ENCODE measurements at places on chromosomes 16 and 17.

- DNase-seq, result peak; percentile 52
Measured at GRCh38 chr16:117379-118365, 20.8 kb downstream of the NPRL3 start.

- peak; percentile 65 for DNase-seq
Measured at GRCh38 chr17:62807812-62808575, at the start of gene MARCHF10. TSS of gene MARCHF10 (minus strand) at chr17:62808314. CDS start at chr17:62801735, 6,579 bp downstream.

DNA sequence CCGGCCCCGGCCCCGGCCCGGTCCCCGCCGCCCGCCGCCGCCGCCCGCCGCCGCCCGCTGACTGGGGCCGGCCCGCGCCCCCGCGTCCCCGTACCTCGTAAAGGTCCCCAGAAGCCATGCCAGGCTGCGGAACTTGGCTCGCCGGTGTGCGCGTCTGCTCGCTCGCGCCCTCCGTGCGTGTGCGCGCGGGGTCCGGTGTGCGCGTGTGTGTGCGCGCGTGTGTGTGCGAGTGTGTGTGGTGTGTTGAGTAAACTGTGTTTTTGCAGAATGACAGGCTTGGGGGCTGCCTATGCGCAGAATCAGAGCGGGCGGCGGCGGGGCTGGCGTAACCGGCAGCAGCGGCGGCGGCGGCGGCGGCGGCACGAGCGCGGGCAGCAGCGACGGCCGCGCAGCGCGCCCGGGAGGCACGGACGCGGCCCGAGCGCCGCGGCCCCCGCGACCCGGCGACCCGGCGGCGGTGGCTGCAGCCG is 307 bp downstream of the CDYL2 start:
- peak; percentile 55 for DNase-seq

DNA sequence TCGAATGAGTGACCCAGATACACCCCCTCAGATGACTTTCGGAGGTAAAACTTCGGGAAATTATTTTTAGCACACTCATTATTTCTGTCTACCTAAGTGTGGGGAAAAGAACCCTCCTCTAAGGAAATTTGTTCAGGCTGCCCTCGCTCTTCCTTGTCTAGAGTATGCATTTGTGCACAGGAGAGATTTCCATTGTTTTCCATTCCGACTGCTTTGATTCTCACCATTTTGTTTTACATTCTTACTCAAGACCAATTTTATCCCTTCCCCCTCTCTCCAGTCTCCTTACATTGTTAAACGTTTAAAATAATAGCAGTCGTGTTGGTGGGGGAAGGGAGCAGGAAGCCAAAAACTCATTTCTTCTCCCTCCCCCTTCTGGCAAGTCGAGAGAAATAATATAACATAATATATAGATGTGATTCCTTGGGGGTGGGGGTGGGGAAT is 1.5 kb upstream of the CHD3 start:
- no peak for DNase-seq

DNA sequence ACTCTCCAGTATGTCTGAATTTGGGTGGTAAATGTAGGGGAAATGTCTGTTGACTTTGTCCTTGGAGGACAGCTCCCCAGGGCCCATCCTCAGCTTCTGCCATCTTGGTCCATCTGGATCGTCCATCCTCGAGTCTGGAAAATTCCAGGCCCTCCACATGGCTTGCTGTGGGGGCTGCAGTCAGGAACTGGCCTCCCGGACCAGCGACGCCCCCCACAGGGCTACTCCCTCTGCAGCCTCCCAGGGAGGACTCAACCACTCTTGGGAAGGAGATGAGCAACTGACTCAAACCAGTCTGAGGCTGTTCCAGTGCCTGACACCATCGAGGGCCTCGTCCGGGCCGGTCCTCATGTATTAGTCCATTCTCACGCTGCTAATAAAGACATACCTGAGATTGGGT is 5.5 kb upstream of the ZG16B start:
- no peak for DNase-seq

- no peak for DNase-seq
Measured at GRCh38 chr16:66273053-66273452, 93.4 kb upstream of the CDH5 start.

DNA sequence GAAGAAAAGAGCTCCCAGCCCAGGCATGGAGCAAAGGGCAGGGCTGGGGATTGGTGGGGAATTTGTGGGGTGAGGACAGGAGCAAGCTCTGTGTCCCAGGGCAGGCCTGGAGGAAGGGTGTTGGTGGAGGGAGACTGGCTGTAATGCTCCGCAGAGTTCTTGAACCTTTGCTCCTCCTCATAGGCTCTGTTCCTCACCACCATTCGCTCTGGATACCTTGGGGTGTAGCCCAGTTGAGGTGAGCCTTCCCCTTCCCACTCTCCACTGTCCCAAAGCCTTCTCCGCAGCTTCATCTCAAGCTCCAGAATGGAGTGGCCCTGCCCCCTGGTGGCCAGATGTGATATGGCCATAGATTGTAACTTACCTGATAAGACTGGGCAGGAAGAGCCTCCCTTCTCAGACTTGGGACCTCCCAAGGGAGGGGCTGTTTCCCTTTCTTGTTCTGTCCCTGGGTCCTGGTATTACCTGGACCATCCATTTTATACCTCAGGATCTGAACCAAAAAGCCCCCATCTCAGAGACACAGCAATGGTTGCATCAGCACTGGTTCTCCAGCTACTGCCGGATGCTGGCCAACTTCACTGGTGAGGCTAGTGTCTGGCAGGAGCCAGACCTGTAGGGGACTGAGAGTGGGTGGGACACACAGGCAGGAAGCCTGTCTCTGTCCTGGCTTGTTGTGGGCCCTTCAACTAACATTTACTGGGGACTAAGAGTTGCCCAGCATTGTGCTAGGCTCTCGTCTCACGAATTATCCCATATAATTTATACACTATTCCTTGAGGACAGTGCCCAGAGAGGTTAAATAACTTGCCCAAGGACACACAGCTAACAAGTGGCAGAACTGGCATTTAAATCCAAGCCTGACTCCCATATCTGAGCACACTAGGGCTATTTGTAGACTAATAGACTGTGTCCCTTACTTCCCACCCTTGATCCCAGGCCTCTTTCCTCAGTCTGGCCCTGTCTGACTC is 19.1 kb upstream of the STAC2 start:
- DNase-seq, result peak; percentile 69

DNA sequence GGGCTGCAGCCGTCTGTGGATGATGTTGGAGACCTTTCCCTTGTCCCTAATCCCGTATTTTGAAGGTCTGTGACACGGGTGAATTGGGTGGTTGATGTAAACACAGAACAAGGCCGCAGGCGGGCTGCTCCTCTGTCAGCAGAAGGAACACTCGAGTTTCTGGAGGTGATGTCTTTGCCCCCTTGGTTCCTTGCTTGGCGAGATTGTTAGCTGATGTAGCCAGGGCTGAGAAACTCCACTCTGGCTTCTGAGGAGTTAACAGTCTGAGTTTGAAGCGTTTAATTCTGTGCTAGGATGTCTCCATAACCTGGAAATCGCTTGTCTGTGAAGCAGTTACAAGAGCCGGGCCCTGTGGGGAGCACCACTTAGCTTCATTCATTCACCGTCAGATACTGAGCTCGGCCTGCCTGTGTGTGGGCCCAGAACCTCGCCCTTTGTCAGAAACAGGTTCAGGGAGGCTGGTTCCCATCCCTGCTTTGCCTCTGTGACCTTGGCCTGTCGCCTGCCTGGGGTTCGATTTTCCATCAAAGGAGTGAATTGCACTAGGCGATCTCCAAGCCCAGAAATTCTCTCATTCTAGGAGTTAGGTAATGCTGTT is 1.3 kb downstream of the MAPK8IP3 start:
- DNase-seq, result no peak

DNA sequence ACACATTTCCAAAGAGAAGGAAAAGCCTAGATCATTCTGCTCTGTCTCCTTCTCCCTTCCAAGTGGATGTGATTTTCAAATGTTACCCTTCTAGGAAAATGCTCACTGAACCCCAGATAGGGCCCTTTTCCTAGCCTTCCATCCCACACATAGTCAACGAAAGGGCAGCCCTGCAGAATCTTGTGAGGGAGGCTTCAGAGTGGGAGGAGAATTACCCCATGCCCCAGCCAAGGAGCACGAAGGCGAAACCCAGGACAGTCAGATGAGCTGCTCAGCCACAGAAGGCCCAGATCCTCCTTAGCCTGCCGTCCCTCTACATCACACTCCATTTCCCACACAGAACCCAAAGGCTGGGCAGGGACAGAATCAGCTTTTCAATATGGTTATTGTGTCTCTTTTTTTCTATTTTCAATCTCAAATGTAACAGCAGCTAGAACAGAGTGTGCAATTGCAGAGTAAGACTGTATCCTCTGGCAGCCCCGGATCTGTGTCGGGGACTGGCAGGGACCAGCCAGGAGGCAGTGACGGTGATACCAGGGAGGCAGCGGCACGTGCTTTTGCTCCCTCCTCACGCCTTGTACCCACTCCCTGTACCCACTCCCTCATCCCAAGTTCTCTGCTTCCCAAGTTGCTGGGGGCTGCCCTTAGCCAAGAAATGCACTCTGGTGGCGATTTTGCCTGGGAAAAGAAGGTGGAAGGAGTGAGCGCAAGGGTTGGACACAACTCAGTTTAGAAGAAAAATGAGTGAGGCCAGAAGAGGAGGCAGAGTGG is 3.7 kb upstream of the SDK2 start:
- DNase-seq, result no peak

DNA sequence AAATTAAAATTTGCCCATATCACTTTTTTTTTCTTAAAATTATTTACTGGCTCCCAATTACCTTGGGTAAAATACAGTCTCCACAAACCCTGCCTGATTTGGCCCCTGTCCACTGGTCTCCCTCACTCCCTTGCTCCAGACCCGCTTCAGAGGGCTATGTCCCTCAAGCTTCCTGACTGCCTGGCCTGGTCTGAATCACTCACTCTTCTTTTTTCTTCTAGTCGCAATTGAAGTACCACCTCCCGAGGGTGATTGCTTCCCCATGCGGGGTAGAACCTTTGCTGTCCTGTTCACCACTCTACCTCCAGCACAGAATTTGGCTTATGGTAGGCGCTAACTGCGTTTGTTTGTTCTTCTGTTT is 598 bp upstream of the PGAP3 start:
- no peak for DNase-seq

GRCh38 chr17:7029659-7030058 is 6.2 kb upstream of the SLC16A13 start:
- DNase-seq, result no peak

- no peak for DNase-seq
Measured at GRCh38 chr17:13584701-13585080, 17.0 kb downstream of the HS3ST3A1 start.

DNA sequence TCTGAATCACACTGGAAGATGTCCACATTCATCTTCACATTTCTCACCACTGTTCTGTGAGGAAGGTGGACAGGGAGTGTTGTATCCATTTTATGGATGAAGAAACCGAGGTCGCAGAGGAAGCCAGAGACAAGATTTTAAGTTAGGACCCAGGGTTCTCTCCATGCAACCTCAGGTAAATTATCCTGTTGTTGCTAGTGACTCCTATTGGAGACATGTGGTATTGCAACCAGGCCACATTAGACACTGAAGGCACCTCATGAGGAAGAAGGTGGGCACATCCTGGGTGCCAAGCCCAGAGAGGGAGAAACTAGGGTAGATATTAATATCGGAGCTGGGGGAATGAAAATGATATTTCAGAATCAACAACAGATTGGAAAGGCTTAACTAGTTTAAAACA is 8.5 kb upstream of the WNT9B start:
- DNase-seq, result no peak

DNA sequence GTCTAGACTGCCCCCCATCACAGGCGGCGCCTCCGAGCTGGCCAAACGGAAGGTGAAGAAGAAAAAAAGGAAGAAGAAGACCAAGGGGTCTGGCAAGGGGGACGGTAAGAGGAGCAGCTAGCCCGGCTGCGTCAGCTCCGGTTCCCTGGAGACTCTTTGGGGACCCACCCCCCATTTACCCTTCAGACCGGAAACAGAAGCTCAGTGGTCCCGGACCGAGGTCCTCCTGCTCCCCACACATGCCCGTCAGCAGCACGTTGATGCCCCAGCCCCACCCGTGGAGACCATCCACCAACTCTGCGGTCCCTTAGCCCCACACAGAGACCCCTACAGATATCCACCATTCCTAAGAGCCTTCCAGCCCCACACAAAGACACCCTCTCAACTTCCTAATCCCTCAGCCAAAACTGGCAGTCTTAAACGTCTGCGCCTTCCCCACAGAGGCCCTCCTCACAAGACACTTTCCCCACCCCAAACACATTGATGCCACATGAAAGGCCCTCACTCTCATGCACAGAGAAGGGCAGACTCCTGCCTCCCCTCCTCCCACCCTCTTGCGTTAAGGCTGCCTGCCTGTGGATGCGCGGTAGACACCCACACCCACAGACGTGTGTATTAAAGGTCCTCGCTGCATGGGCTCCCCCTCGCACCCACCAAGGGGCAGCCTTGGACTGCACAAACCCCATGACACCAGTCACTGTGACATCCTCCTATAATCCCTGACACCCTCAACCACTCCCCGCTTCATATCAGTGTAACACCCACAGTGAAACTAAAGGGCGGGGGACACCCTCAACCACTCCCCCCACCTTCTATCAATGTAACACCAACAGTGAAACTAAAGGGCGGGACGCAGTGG is 58.2 kb upstream of the RPH3AL start:
- DNase-seq, result no peak

GRCh38 chr16:55372792-55373488 is 48.9 kb downstream of the IRX6 start:
- DNase-seq, result no peak

DNA sequence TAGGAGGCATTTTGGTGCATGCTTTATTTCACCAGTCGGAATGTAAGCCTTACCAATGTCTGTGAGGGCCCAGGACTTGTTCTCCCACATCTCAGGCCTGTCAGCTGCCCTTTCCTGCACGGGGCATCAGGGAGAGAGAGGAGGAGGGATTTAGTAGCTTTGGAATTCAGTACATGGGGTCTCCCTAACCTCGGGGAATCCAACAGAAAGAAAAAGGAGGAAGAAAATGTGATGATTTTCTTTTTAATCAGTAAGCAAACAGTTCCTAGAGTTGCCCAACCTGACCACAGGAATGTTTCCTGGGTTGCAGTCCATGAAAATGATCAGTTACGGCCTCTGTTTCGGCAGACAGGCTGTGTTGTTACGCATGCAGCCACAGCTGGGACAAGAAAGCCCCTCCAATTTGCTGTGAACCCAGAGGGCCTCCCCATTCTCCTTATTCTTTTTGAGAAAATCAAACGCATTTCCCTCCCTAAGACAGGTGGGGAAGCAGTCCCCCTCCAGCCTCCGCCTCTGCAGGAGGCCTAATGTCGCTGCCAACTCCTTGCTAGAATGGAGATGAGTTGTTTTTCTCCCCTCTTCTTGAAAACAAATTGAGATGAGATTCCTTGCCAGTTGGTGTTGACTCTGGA is 53.1 kb upstream of the TANGO6 start:
- DNase-seq, result peak; percentile 51

- no peak for DNase-seq
Measured at GRCh38 chr16:1496464-1496863, 3.3 kb downstream of the TELO2 start.

DNA sequence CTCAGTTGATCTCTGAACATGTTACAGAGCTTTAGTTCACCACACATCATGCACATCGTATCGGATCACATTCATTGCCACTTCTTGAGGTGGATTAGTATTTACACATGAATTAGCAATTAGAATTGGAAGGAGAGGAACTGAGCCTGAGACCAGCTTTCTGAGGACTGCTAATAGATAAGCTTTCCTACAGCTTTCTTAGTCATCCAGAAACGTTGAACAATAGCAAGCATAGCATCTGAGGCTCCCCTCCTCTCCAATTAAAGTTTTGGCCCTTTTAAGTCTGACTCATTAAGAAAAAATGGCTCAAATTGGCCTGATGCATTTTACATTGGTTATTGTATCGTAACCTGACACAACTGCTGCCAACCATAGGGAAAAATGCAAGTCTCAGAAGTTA is 1130.4 kb downstream of the CDH8 start:
- no peak for DNase-seq

- no peak for DNase-seq
Measured at GRCh38 chr16:77910021-77910420, 112.3 kb upstream of the CLEC3A start.
